ENCODE measurements at places on chromosomes 12 and 14.

GRCh38 chr12:76755829-76756379 is 8.0 kb upstream of the ZDHHC17 start:
- no peak for DNase-seq

DNA sequence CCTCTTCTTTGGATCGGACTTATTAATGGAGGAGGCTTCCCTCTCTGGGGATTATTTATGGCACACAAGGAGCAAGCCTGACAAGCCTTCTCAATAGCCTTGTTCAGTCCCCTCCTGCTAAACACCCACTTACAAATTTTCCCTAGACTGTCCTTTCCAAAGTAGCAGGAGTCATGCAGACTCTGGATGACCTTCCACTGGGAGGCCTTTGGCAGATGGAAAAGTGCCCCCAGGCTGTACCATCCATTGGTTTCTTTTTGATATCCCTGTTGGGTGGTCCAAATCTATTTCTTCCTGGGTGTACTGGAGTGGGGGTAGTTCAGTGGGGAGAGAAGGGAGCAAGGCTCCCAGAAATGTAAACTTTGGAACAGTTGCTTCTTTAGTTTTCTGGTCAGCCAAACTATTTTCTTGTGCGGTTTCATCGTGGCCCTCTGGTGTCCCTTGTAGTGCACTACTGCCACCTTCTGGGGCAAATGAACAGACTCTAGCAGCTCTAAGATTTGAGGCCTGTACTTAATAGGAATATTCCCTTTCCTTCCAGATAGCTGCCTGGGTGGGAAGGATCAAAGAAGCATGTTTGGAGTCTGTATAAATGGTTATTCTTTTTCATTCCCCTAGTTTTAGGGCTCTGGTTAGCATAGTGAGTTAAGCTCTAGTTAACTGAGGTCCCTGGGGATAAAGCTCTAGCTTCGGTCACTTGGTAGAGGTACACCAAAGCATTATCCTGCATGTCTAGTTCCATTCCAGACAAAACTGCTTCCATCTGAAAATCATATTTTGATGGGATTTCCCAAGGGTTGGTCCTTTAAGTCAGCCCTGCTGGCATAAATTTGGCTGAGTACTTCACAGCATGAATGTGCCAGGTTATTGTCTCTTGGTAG is 409.5 kb downstream of the SLC6A15 start:
- peak; percentile 37 for DNase-seq

- no peak for DNase-seq
Observed at GRCh38 chr12:131090274-131091210, 136.8 kb downstream of the ADGRD1 start.

DNA sequence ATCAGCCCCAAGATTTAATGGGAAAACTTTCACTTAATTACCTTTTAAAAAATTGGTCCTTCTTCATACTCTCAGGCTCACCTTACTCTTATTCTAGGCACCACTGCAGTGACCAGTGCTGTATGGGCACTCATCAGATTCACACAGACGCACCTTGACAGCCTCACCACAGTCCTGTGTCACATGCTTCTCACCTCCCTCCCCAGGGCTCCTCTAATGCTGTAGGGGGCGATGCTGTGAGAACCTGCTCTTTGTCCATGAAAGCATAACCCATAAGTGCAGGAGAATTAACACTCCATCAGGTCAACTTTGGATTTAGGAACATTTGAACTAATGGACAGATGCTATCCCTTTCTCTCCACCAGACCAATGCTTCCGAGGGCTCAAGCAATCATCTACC is 13.9 kb upstream of the PPP4R3A start:
- DNase-seq, result no peak

- no peak for DNase-seq
Observed at GRCh38 chr14:47606566-47606965, 68.8 kb downstream of the MDGA2 start.

DNA sequence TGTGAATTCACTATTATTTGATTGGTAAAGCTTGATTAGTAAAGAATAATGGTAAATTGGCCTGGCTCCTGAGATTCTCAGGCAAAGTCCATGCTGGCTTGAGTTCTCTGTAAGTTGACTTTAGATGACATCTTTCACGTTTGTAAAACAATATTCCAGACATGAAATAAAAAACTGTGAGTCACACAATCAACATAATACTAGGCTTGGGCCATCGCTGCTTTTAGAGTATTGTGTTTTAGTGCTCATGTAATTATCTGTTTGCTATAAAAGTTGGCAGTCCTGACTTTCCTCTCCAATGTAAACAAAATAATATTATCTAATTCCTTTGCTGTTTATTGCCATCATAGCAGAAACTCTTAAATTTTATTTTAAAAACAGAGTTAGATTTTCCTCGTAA is 3.9 kb upstream of the TBC1D30 start:
- DNase-seq, result no peak

DNA sequence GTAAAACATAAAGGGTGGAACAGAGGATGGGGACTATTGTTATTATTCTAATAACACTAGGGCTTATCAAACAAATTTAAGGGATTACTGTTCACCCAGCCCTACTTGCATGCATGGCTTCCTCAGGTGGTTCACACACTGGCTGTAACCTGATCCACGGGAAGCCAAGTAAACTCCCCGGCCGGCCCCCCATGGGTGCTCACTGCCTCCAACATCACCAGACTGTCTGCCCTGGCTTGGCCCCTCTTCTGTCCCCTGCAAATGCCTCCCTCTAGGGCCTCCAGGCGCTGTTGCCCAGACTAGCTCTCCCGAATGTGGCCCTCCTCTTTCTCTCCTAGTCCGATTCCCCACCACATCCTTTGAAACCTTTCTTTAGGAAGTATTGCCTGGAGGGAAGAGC is 18.6 kb downstream of the FAIM2 start:
- DNase-seq, result no peak

GRCh38 chr12:108842361-108842760 is 15.0 kb downstream of the SSH1 start:
- DNase-seq, result no peak

DNA sequence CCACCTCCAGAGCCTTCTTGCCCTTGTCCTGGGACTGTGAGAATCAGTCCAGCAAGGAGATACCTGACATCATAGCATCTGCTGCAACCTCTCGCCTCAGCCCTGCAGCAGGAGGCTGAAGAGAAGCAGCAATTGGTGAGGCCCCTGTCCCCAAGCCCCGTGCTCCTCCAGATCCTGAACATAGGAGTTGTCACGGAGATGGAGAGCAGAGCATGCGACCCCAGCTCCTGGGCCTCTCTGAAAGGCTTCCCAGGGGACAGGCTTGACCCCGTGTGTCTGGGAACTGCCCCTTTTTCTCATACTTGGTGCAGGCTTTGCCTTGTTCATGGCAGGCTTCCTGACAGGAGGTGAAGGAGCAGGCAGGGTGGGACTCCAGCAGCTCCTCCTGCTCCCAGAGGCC is 127.7 kb upstream of the PZP start:
- no peak for DNase-seq

- DNase-seq, result no peak
Observed at GRCh38 chr14:94009767-94010166, 12.7 kb downstream of the CCDC197 start.

DNA sequence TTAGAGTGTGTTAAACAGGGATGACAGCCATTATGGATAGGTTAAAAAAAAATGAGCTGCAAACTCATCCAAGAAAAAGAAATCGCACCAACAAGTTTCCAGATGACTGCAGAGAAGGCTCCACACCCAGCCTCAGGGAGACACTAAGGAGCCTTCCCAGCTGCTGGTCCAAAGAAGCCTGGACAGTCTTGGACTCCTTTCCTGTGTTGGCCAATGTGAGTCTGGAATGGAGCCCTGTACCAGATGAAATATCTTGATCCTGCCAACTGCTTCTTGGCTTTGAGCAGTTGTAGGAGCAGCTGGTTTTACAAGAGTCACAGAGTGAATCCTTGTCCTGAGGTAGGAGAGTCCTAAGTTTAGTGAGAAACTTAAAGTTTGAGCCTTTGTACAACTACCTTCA is 44.5 kb downstream of the SLC38A1 start:
- DNase-seq, result peak; percentile 51

GRCh38 chr12:111812881-111813741 is 28.9 kb upstream of the MAPKAPK5 start:
- DNase-seq, result peak; percentile 52

DNA sequence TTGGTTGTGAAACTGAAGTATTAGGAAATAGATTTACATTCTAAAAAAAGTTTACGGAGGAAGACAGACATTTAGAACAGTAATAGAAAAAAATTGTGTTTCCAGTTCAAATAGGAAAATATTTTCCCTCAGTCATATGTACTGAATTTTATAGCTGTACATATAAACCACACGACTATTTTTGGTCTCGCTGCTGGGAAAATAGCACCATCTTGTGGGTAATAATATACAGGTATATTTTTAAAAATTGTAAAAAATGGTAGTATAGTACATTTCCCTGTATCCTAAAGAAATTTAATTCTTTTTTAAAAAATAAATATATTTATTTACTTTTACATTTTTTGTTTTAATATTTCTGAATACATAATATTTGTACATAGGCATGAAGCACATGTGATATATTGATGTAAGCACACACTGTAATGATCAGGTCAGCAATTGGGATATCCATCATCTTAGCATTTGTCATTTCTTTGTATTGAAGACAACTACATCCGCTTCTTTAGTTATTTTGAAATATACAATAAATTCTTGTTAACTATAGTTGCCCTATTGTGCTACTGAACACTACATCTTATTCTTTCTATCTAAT is 168.6 kb downstream of the ALX1 start:
- DNase-seq, result no peak

GRCh38 chr12:7864601-7865150 is 8.0 kb downstream of the SLC2A14 start:
- no peak for DNase-seq

DNA sequence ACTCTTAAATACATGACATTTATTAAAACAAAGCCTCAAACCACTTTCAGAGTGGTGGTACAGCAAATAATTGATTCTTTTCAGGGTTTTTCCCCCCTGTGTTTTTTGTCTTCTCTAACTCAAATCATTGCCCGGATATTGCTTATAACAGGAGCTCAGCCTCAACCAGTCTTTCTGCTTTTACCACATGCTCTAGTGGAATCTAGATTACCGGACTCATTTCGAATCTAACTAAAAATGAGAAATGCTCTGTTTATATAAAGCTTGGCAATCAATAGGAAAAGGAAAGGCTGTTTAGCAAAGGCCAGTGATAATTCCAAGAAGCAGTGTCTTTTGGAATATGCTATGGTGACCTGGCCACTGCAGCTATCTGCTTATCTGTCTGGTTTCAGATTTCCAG is 161.5 kb downstream of the ETV6 start:
- no peak for DNase-seq

- DNase-seq, result no peak
Observed at GRCh38 chr12:118059341-118060191, 1.4 kb downstream of the WSB2 start.

DNA sequence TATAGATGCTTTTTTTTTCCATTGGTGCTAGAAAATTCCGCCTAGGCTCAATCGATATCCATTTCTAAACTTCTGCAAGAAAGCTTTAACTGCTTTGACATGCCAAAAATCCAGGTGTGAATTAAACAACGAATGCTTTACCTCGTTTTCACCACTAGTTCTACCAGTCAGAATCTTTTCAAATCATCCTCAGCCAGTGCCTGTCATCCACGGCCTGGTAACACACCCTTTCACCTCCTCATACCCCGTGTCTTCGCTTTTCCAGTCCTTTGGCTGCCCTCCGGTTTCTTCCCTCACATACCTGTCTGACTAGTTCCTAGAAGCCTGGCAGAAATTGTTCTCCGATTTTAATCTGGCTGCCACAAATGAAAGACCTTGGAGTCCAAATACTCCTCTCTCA is 1.4 kb upstream of the PHC1 start:
- no peak for DNase-seq

DNA sequence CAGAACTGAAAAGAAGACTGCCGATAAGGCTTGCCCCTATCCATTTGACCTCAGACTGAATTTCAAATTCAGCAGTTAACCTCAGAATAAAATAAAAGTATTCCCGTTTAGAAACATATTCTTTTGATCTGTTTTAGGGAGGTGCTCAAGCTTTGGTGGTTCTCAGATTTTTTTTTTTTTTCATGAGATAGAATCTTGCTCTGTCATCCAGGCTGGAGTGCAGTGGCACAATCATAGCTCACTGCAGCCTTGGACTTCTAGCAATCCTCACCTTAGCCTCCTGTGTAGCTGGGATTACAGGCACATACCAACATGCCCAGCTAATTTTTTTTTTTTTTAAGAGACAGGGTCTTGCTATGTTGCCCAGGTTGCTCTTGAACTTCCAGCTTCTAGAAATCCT is 15.5 kb downstream of the AEBP2 start:
- DNase-seq, result no peak

DNA sequence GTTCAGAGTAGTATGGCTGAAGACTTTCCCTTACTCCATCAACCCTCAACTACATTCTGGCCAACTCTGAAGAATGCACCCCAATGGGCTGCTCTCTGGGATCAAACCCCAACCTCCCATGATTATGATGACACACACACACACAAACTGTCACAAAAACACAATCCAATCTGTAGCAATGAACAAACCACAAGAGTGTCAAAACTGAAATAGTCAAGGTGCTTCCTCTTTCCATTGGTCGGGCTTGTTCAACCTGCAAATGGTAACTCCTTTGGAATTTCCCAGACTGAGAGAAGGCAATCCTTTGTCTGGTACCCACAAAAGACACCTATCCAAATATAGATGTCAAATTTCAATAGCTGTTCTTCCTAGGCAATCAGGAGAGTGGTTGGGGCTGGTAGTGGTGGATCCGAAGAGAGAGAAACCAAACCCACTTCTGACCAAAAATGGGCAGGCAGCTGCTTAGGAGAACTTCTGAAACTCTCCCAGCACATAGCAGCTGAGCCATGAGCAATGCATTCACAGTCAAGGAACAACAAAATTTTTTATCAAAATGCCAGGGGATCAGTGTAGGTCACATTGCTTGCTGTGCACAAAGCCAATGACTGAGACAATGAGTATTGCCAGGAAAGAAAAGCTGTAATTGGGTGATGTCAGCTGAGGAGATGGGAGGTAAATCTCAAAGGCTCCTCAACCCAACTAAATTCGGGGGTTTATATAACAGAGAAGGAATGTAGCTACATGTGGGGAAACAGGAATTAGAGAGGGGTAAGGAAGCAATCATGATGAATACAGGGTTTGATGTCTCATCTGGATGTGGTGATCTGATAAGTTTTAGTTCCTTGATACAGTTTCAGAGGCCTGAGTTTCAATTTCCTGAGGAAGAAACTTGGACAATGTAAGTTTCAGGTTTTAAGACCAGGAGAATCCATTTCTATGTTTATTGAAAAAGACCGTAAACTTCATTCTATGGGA is 191.4 kb downstream of the KITLG start:
- DNase-seq, result peak; percentile 25

DNA sequence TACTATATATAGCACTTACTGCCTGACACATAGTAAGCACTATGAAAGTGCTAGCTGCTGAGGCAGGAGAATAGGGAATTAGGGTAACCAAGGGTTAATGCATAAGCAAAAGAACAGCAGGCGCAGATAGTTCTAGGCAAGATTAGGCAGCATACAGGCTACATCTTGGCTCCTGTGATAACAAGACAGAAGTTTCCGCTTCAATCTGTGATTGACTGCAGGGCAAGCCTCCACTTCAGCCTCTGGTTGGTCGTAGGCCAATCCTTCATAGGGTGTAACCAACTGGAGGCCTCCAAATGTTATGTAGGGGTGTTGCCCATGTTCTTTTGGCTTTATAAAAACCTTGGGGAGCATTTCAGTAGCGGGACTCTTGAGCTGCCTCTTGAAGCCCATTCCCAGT is 46.9 kb downstream of the KLHL28 start:
- DNase-seq, result no peak

- no peak for DNase-seq
Observed at GRCh38 chr14:21075719-21076437, 5.8 kb downstream of the ARHGEF40 start.

All from AG09309 (cell line).